Foreskin fibroblast (primary cell): ENCODE measurements at places on chromosomes 12 and 14.
A peak's percentile ranks its signal among the peaks of the same experiment; 100 is the strongest.

DNA sequence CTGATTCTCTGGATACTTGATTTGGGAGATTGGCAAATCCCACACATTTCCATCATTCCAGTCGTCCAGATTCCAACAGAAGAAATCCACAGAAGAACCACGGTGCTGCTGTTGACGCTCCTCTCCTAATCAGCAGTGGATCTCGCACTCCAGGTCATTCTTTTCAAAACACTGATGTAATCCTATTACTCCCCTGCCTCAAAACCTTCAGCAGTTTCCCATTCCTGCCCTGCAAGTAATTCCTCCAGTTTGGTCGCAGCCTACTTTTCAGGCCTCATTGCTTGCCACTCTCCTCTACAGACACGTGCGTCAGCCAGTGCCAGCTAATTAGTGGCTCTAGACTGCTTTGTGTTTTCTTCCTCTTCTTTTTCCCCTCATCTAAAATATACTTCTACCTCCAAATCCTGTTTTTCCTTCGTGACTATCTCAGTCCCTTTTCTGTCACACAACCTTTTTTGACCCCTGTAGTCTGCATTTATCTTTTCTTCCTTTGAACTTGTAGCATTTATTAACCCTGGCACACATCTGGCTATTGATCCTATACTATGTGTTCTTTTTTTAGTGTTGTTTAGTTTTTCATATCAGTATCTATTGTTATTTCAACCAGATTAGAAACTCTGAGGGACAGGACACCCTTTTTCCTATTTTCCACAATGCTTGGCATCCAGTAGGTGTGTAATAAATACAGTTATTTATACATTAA lies 36.8 kb downstream of the PRORP start:
- no peak for DNase-seq

- no peak for DNase-seq
These were observed 1.1 kb upstream of the ASPG start for GRCh38 chr14:104084251-104085002.

- DNase-seq: peak; percentile 70
These were observed 18.6 kb upstream of the PTGR2 start for GRCh38 chr14:73833034-73833433.

- peak; percentile 58 for DNase-seq
These were observed 111.9 kb downstream of the FOXN3 start for GRCh38 chr14:89304972-89305703.

- no peak for DNase-seq
These were observed 304.8 kb upstream of the ATP2B1 start for GRCh38 chr12:90013409-90013808.

DNA sequence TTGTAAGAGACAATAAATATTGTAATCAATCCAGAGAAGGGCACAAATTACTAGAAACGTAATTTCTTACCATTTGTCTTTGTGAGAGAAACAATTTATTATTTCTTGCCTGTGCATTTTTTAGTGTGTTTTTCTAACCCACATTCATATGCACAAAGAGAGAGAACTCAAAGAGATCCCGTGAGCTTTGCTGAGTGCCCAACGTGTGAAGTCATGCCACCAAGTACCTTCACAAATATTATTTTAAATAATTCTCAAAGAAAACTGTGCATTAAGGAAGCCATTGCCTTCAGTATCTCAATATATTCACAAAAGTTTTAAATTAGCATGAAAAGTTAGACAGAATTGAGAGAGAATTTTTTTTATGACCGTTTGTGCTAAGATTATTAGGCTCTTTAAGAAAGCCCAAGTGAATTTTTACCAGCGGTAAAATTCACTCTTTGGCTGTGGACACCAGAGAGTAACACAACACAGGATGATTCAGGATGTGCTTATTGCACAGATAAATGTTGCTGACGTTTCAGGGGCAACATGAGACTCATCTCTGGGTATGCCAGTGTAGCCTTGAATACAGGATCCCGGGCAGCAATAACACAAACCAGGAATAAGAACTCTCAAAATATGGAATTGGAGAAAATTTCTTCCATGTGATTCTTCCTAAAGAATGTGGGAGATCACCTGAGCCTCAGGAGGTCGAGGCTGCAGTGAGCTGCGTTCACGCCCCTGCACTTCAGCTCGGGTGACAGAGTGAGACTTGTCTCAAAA lies 2.9 kb downstream of the ARHGDIB start:
- DNase-seq: no peak

- no peak for DNase-seq
These were observed 283.4 kb upstream of the ATP2B1 start for GRCh38 chr12:89991807-89992590.

GRCh38 chr14:27026097-27026496 lies 428.3 kb upstream of the NOVA1 start:
- DNase-seq: no peak

DNA sequence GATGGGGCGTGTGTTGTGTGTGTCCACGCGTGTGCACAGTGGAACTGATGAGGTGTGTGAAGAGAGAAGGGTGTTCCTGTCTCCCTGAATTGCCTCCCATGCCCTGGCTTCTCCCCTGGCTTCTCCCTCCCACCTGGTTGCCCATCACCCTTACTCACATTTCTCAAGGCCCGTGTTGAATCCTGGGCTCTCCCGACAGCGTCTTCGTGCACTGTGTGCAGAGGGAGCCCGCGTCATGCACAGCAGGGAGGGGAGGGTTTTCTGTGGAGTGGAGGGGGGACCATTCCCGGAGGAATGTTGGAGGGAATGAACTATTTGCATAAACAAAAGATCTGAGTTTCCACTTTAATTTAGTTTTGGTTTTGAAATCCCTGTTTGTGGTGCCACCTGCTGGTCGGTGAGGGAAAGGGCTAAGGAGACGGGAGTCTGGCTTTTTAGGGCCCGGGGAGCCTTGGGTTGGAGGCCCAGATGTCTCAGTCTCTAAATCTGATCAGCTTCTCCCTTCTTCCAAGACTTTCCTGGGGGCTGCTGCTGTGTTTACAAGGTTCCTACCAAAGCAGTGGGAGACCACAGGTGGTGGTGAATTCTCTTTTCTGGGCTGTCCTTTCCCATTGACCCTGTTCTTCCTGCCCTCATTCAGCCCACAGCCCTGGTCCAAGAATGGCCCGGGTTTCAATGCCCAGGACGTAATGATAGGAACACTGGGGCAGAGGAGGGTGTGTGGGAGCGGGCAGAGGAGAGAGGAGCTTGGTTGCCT lies at the start of gene C1R:
Gene C1R (minus strand): TSS at position 217 of the 757 bp plus-strand sequence. CDS start 57 bp downstream, at position 160.
- DNase-seq: peak; percentile 89

DNA sequence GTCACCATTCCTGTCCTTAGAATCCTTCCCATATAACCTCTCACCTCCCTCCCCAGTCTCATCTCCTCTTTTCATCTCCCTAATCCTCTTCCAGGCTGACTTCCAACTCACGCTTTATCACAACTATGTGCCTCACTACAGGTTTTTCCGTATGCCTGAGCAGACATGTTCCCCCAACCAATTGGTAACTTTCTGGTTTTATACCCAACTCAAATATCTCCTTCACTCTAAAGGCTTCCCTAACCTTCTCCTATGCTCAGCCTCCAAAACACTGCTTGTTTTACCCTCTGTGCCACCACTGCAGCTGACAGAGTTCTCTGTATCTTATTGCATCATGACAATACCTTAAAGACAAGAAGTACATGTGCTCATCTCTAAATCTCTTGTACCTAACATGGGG lies 139.7 kb downstream of the KSR2 start:
- DNase-seq: no peak

DNA sequence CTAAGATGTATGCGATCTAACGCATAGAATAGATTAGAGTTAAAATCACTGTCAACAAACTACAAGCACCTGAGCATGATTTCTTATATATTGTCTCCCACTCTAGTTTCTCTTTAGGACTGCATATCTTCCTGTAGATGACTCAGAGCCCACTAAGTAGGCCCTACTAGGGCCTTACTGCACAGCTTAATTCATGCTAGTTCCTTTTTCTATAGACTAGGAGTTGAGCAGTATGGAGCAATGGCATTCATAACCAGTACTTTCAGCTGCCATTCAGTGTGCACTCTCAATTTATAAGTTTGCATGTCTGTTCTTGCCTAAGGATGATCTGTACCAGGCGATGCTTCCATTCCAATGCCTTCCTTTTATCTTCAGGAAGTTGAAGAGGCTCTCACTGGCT lies 103.5 kb downstream of the METTL25 start:
- DNase-seq: no peak

DNA sequence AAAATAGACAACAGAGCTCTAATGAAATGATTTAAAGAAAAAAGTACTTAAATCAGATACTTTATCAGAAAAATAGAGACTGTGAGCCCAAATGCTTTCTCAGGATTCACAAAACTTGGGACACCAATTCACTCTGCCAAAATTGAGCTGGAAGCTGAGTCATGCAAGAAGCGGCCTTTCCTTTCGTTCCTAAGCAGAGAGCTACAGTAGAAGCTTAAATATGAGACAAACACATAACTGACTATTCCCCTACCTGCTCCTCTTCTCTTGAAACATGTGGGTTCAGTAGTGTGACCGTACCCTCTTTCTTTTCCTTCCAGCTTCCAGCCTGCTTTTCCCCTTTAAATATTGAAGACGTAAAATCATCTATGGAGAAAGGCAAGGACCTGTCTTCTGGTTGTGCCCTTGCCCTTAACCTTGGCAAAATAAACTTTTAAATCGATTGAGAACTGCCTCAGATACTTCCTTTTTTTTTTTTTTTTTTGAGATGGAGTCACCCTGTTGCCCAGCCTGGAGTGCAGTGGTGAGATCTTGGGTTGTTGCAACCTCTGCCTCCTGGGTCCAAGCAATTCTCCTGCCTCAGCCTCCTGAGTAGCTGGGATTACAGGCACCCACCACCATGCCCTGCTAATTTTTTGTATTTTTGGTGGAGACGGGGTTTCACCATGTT lies 4.4 kb upstream of the SDS start:
- peak; percentile 38 for DNase-seq

GRCh38 chr12:124240493-124240892 lies 54.4 kb upstream of the RFLNA start:
- no peak for DNase-seq

DNA sequence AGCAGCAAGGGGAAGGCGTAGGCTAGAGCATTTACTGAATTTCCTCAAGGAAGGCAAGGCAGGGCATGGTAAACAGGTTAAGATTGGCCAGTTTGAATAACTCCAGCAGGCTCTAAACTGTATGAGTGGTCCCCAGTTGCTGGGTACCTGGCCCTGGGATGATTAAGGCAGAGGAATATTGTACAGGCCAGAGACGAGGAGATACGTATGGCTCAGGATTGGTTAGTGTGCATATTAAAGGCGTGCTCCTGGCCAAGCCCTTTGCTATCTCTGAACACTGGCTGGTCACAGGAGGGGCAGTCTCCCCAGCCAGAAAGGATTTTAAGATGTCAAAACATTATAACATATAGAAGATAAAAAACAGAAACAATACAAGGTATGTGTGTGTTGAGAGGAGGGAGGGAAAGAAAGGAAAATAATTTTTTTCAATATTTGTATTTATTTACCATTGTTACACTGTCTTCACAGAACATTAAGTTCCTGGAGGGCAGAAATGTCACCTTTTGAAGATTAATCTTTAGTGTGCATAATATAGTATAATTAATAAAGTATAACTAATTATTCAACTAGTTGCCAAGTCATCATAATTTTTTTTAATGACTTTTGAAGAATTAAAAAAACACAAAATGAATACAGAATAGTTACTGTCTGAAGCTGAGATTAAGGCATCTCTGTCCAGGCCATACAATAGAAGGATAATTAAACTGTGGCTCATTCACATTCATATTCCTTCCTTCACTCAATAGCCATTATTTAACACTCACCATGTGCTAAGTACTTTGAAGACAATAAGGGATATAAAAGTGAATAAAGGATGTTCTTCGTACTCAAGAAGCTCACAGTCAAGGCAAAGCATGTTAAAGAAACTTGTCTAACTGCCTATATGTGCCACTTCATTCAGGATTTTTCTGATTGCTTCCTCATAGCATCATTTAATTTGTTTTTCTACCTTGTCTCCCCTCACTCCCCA lies 41.9 kb downstream of the DCP1B start:
- DNase-seq: no peak

GRCh38 chr12:1803736-1804135 lies 16.6 kb upstream of the LRTM2 start:
- DNase-seq: no peak

DNA sequence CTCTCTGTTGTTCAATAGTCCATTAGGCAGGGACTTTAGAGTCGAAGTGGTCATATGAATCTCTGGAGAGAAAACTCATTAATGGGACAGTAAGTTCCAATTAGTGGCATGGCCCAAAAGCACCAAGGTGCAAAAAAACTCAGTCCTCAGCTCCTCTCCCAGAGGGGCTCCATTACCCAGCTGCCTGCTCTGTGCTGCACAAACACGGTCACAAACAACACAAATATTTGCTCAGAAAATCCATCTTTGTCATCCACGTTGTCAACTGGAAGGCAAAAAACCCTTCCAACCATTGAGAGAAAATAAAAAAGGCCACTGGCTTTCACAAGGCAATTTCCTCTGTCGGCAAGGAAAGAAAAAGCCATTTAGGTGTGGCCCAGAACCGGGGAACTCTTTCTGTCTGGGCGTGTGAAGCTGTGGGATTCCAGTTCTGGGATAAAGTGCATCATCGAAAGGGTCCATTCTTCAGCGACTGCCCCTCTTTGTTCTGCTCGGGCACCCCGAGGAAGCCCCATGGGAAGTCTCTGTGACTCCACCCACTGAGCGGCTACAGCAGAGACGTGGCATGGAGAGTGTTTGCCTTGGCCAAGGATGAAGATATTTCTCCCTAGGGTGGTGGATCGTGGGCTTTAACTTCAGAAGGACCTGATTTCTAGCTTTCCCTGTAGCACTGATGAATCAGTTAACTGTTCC lies 137.6 kb downstream of the VRK1 start:
- DNase-seq: no peak

DNA sequence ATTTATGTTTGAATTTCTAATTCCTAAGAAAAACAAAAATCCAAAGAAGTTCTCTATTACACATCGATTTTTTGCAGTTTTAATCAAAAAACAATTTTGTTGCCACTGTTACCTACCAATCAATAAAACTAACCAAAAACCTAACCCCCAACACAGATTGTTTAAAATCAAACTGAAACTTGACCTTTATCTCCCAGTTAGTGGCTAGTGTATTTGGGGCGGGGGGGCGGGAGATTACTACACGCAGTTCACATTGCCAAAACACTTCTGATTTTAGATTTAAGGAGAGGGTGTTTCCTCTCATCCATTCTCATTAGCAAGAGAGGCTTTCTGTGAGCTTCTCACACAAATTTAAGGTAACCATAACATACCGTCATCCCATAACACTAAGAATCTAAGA lies 6.4 kb downstream of the CDC42BPB start:
- no peak for DNase-seq

- DNase-seq: peak; percentile 70
These were observed at the start of gene DYRK4 for GRCh38 chr12:4562034-4562657. TSS of gene DYRK4 (plus strand) at chr12:4562208. CDS start at chr12:4562246, 38 bp downstream.
